ENCODE measurements at places on chromosomes 3 and 15. TPM values are rescaled to one million over a fixed set of nuclear protein-coding genes. Genes with fewer than 3 reads are reported as not detected.

FOXL2NB gene
- total RNA-seq: not detected

PLA2G4D gene
- not detected for total RNA-seq

SCAANT1 gene
- not detected for total RNA-seq

PTX3 gene
- total RNA-seq: 9.0 TPM

ADPRH gene
- total RNA-seq: 7.6 TPM

DNAJB11 gene
- 46.9 TPM for total RNA-seq

CNOT10 gene
- total RNA-seq: 21.0 TPM

GOLGA6L24 gene
- not detected for total RNA-seq

CTXN2 gene
- not detected for total RNA-seq

Measured in tibial nerve (tissue), 4 donors.